Activated T-cell treated with anti-CD3 and anti-CD28 coated beads, Interleukin-2, amount 50 U/mL, for 4 hours (primary cell): ENCODE measurements at places on chromosomes 5 and 9. TPM values are rescaled to one million over a fixed set of nuclear protein-coding genes. Genes with fewer than 3 reads are reported as not detected.
A peak's percentile ranks its signal among the peaks of the same experiment; 100 is the strongest.

DNA sequence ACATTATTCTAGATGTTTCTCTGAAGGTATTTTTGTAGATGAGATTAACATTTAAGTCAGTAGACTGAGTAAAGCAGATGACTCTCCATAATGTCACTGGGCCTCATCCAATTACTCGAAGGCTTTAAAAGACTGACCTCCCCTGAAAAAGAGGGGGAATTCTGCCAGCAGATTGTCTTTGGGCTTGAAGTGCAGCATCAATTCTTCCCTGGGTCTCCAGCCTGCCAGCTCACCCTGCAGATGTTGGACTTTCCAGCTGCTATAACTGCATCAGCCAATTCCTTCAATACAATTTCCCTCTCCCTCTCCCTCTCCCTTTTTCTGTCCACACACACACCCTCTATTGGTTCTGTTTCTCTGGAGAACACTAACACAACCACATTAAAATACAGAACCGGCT lies 472.8 kb downstream of the SPOCK1 start:
- no peak for DNase-seq

GRCh38 chr9:123548741-123549545 lies 192.9 kb downstream of the CRB2 start:
- DNase-seq, result no peak

DNA sequence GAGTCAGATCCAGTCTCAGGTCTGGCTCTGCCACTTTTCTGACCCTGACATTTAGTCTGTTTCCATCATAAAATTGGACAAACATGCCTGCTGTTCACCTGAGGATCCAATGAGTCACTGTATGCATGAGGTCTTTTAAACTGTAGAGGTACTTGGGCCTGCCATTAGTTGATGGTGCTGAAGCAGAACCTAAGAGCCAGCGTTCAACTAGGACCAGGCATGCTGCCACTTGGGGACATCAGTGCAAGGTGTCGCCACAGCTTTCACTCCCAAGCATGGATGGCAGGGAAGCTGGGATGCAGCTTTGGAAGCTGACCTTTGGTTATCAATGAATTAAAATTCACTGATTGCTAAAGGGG lies 37.1 kb downstream of the NEUROG1 start:
- no peak for DNase-seq

LCN2 gene
- total RNA-seq, result not detected

GRCh38 chr5:138694146-138694545 lies 59.1 kb upstream of the CTNNA1 start:
- no peak for DNase-seq

GRCh38 chr5:56389261-56389660 lies 156.1 kb upstream of the ANKRD55 start:
- no peak for DNase-seq

DNA sequence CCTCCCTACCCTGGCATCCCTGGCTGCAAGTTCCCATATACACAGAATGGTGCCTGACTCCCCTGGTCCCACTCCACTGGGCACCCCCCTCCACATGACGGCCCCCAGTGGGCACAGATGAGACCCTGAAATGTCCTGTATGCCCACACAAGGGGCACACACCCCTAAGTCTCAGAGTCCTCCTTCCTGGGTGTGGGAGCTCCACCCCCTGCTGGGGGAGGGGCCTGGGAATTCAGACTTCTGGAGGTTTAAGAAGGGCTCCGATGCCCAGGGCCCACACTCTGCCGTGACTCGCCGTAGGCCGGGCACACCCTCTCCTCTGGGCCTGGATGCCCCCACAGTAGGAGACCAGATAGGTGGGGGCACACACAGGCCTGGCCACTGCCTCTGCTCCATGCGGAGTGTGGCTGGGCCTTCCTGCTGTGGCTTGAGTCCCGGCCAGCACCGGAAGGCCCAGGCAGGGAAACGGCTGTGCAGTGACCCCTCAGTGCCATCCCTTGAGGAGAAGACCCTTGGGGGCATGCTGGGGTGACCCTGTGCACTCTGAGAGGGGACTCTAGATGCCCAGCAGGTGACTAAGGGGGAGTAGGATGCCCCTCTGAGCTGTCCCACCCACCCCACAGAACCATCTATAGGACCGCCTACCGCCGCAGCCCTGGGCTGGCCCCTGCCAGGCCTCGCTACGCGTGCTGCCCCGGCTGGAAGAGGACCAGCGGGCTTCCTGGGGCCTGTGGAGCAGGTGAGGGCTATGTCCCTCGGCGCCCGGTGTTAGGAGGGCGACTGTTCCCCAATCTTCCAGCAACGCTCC lies 6.5 kb downstream of the EGFL7 start:
- DNase-seq, result no peak

- DNase-seq, result no peak
These were observed 101.2 kb downstream of the BNC2 start for GRCh38 chr9:16769291-16769690.

- no peak for DNase-seq
These were observed 504.6 kb upstream of the ZNF462 start for GRCh38 chr9:106358331-106358730.

GRCh38 chr9:22483528-22484070 lies 37.0 kb downstream of the DMRTA1 start:
- DNase-seq, result no peak

DNA sequence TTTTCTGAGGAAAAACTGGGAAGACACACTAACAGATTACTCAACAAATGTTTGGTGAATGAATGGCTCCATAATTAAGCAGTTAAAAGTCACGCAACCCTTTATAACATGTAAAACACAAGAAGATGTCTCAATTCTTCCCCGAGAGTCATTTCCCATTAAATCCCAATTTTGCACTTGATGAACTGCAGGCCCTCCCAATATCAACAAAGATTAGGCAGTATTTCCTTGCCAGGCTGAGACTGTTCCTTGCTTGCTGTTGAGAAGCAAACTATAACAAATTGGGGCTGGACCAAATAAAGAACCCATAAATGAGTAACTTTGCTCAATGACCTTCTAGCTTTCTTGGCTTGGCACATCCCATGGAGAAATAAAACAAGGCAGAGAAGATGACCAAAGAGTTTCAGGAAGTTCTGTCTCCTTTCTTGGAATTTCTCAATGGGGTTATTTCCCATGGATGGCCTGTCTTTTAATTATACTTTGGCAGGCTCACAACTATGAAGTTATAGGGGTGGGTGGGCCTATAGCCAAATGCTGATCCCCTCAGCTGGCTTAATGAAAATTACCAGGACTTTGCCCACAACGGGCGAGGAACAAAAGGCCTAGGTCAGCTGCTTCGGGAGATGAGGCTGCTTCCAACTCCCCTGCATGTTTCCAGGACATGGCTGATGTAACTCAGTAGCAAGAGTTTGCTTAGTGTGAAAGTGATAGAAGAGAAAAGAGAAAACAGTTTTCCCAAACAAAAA lies 243.1 kb upstream of the RFX3 start:
- DNase-seq, result no peak

DNA sequence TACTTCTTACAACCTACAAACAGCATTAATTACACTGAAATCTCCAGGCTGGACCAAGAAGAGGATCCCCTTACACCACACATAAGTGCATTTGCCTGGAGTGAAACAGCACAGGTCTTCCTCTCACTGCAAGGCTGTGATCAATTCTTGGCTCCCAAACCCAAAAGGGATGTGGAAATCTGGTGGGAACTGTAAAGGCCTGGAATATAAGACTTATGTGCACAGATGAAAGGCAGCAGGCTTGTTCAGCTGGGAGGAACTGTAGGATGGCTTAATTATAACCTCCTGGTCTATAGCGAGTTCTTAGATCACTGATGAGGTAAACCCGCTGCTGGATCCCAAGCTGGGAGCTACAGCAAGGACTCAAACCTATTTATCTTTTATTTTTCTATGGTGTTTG lies 182.9 kb upstream of the TNC start:
- DNase-seq, result no peak

BHMT2 gene
- not detected for total RNA-seq

- DNase-seq, result no peak
These were observed 98.2 kb downstream of the MAP1B start for GRCh38 chr5:72205431-72206009.

- DNase-seq, result no peak
These were observed 385.3 kb downstream of the PSAT1 start for GRCh38 chr9:78682216-78682615.

GRCh38 chr5:172321593-172321992 lies 38.0 kb upstream of the UBTD2 start:
- no peak for DNase-seq

DMAC1 gene
- 31.2 TPM for total RNA-seq

- no peak for DNase-seq
These were observed 620.6 kb upstream of the DAB2 start for GRCh38 chr5:40045429-40045828.

- DNase-seq, result no peak
These were observed 53.5 kb upstream of the EPB41L4A start for GRCh38 chr5:112472614-112473013.

DNA sequence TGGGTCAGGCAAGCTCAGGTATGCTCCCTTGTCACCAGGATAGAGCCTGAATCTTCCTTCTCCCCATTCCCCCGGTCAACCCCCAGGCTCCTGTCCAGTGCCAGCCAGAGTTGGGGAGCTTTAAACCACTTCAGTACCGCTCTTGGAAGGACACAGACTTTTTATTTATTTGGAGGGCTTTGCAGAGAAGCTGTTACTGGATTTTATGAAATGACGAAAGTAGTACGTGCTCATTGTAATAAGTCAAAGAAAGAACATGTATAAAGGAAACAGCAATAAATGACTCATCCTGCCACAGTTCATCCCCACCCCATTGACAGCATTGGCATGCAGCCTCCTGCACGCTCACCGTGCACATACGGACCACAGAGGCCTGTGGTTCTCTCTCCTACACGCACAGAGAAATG lies 230.3 kb downstream of the AUH start:
- peak; percentile 33 for DNase-seq

GRCh38 chr5:14173377-14174229 lies 30.5 kb downstream of the TRIO start:
- DNase-seq, result no peak

DNA sequence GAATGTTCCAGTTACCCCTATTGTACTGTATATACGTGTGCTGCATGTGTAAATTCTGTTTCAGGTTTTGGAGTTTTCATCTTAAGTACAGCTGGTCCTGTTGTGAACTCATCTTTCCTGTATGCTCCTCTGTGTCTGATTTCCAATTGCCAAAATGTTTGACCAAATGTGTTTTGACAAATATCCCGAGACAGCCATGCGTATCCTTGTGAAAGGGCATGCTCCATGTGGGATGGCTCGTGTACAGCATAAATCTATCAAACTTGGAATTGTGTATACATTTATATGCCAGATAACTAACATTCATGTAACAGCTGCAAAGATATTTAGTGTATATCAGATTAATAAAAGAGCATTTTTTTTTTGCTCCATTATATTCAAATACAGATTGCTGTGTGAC lies 69.5 kb upstream of the IQGAP2 start:
- DNase-seq, result no peak

DNA sequence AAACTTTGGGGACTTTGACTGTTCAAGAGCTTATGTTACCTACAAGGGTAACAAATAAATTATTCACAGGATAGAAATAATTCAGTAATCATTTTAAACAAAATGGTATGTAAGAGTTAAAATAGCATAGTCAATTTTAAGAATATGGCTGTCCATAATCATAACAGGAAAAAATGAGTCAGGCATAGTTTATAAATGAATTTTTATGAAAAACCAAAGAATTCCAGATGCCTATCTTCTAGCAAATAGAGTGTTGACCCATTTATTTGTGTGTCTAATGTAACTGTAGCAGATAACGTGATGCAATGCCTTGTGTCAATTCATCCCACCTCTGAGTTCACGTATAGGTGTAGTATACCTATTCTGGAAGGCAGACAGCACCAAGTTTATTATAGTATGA lies 169.7 kb upstream of the CDH9 start:
- no peak for DNase-seq

- DNase-seq, result no peak
These were observed 110.5 kb upstream of the KLF4 start for GRCh38 chr9:107600060-107600573.

- no peak for DNase-seq
These were observed 159.0 kb upstream of the SLC12A2 start for GRCh38 chr5:127924606-127925005.

- DNase-seq, result no peak
These were observed 7.5 kb upstream of the REEP5 start for GRCh38 chr5:112929336-112930081.

DNA sequence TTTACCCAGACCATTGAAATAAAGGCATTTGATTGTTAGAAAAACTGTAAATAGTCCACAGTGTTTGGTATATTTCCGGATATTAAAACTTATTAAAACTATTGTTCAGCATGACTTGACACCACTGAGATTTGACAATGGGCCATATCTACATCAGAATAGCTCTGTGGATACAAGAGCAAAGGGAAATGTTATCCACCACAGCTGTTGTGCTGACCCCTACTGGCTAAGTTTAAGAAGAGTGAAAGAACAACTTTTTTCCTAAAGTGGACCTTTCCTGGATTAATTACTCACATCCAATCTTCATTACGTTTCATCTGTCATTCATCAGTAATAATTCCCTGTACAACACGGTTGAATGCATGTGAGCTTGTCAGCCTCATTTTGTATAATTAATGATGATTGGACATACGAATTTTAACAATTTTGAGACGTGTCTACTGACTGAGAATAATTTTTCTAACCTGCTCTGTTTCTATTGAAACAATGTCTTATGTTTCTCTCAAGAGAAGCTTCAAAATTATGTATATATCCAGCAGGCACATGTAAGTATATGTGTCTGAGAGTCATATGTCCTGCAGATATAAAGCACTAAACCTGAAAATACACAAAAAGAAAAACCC lies 1952.6 kb downstream of the MAT2B start:
- DNase-seq, result no peak

DNA sequence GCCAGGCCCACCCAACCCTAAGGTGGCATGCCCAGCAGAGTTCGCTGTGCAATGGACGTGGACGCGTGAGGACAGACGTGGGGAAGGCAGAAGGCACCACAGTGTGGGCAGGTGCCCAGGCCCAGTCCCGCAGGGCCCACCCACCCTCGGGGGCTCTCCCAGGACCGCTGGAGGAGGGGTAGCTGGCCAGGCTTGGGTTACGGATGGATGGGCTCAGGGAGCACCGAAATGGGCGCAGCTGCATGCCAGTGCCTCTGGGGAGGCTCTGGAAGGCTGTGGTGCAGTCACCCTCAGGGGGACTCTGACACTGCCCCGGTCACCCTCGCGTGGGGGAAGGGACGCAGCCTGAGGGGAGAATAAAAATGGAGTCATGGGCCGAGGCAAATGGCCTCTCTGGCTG lies 9.6 kb upstream of the GPSM1 start:
- DNase-seq, result no peak

DNA sequence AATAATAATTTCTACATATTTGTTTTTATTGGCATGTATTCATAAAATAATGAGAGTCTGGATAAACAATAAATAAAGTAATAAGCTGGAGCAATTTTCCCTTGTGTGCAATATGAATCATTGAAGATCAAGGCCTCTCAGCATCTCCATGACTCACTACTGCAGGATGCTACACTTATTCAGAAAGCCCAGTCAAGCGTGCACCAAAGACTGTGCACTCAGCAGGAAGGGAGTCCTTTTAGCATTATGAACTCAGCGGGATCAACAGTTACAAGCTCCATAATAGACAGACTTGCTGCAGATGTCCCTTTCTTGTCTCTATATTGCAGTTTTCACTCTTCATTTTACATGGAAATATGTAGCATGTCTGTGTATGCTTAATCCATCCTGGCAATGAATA lies 485.3 kb downstream of the CDH9 start:
- DNase-seq, result no peak
